Right ventricle myocardium inferior (tissue), 1 donor: ENCODE measurements at places on chromosomes 1 and 21. TPM values are rescaled to one million over a fixed set of nuclear protein-coding genes. Genes with fewer than 3 reads are reported as not detected.

LEPROT gene
- total RNA-seq = 44.3 TPM

- DNase-seq = no peak
Measured at GRCh38 chr1:110783292-110783918, 89.5 kb upstream of the CD53 start.

GRCh38 chr1:235160383-235160956, 580 bp downstream of the RBM34 start:
- DNase-seq = no peak

MIGA1 gene
- total RNA-seq = 9.9 TPM

KCNJ15 gene
- total RNA-seq = 0.46 TPM

TSACC gene
- total RNA-seq = not detected

DNA sequence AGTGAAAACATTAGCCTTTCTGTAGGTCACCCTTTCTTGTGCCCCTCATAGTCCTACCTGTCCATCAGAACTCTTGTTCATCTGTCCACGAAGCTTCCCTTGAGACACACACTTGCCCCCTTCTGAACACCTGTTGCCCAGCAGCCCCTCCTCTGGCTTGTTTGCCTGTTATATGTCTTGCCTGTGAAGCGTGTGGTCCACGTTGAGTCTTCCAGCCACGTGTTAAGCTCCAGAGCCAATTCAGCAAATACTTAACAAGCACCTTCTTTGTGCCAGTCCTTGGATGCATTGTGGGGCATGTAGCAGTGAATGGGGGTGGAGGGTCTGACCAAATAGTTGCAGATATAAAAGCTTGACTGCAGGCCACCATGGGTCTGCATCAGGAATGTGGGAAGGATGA, 66.6 kb downstream of the MAN1C1 start:
- DNase-seq = no peak

DNA sequence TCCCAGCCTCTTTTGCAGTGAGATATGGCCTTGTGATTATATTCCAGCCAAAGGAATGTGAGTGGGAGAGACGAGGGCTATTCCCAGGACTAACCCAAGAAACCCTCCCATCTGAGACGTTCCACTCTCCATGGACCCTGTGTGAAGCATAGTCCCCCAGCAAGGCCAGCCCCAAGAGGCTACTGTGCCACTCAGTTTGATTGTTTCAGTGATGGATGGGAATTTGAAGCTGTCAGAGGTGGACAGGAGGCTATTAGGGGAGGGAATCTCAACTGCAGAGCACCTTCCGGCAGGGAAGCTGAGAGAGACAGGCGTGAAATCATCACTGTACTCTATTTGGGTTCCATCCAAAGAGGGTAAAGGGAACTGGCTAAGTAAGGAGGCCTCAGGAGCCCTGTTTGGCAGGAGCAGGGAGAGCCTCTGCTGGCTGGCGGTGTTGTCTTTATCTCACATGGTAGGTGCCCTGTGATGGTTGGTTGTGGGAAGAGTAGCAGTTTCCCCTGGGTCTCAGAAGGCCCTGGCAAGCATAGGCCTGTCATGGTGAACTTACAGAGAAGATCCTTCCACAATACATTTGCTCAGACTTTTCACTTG, 3.4 kb upstream of the TEX35 start:
- no peak for DNase-seq

- DNase-seq = peak; percentile 95
Measured at GRCh38 chr1:8817412-8818324, at the start of gene RERE. TSS of gene RERE (minus strand) at chr1:8817640.

DNA sequence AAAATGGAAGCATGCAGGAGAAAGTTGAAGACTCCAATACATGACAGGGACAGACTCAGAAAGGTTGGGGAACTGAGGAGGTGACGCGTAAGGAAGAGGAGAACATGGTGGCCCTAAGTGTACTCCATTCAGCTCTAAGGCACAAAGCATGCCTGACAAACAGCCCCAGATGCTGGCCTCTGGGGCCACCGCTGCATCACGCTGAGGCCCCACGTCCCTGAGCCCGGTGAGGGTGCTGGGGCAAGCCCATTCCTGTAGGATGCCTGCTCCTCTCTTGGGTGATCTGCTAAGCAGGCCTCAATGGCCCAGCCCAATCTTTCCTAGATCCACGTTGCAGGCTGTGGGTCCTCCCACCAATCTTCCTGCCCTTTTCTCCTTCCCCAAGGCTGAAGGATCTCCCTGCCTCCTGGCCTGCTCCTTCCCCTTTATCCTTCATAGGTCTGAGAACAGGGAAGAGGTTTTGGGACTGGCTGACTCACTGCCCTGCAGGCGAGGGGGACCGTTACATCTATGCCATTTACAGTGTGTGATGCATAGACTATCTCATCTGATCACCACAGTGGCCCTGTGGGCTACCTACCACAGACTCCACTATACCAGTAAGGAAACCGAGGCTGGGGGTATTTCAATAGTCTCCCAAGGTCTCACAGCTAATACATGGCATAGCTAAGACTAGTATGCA, 16.8 kb upstream of the NID1 start:
- DNase-seq = no peak

- no peak for DNase-seq
Measured at GRCh38 chr1:36835017-36835695, 199.2 kb downstream of the GRIK3 start.

GRCh38 chr1:223319905-223320580, 43.9 kb downstream of the SUSD4 start:
- no peak for DNase-seq
